ENCODE measurements at places on chromosomes 7 and 10.

- DNase-seq: no peak
Measured at GRCh38 chr7:113918946-113919345, at the start of gene PPP1R3A. TSS of gene PPP1R3A (minus strand) at chr7:113919009. CDS start at chr7:113918996, 13 bp downstream.

- no peak for DNase-seq
Measured at GRCh38 chr7:16728811-16729210, 24.7 kb upstream of the TSPAN13 start.

- no peak for DNase-seq
Measured at GRCh38 chr10:30858499-30858898, 173.2 kb downstream of the ZNF438 start.

GRCh38 chr10:7318836-7319235, 92.0 kb downstream of the SFMBT2 start:
- no peak for DNase-seq

GRCh38 chr10:87866412-87866974, 3.1 kb downstream of the PTEN start:
- DNase-seq: no peak

GRCh38 chr10:112221545-112221944, 38.0 kb upstream of the GPAM start:
- DNase-seq: no peak

GRCh38 chr7:140977741-140978140, 37.0 kb downstream of the MRPS33 start:
- no peak for DNase-seq

DNA sequence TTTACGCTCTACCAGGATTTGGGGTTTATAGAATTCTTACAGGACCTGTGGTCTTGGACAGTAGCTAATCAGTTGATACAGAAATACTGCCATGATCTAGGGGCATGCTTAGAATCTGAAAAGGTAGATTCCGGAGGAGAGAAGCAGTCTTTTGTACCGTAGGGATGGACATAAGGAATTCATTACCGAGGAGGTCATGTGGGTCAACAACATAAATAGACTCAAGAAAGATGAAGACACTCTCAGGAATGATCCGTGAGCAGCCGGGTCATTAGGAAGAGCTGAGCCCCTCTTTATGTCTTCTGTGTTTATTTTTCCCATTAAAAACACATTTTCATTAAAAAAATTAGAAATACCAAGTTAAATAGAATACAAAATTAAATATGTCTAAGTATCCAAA, 160.1 kb upstream of the TNS3 start:
- DNase-seq: no peak

DNA sequence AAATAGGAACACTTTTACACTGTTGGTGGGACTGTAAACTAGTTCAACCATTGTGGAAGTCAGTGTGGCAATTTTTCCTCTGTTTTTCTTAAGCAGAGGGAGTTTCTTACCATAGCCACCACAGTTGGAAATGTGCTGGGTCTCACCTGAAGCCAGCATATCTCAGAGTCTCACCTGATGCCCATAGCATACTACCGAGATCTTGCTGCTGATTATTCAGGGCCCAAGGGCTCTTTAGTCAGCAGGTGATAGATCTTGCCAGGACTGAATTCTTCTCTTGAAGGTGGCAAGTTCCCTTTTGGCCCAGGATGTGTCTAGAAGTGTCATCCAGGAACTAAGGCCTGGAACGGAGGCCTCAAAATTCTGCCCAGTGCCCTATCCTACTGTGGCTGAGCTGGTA, 215.4 kb downstream of the CCDC7 start:
- no peak for DNase-seq

- no peak for DNase-seq
Measured at GRCh38 chr7:134328900-134329299, 12.2 kb upstream of the SLC35B4 start.

DNA sequence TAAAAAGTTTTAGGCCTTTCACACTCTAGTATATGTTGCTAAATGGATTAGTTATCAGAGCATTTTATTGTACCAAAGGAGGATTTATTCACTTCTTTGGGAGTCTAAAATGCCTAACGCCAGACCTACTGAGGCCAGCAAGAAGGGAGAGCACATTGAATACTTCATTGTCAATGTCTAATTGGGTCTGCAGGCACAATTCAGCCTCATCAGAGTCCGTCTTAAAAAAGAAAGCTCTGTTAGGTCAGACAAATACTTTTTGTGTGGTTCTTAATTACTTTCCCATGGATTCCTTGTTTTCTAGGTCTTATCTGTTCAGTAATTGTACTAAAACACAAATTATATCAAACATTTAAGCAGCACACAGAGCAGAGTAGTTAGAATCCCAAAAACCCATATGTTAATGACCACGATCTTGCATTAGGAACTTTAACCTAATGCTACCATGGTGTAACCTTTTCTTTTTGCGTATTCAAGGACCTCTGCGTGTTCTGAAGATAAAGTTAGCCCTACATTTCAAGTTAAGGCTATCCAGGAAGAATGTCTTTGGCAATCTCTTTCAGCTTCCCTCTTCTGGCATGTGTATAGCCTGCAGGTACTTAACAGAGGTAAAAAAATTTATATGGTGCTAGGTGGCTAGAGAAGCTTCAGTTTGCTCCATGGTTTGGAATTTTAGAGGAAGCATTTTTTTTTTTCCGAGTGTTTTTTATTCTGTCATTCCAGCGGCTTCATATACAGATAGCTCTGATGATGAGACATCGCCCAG, 45.7 kb upstream of the STRIP2 start:
- no peak for DNase-seq

DNA sequence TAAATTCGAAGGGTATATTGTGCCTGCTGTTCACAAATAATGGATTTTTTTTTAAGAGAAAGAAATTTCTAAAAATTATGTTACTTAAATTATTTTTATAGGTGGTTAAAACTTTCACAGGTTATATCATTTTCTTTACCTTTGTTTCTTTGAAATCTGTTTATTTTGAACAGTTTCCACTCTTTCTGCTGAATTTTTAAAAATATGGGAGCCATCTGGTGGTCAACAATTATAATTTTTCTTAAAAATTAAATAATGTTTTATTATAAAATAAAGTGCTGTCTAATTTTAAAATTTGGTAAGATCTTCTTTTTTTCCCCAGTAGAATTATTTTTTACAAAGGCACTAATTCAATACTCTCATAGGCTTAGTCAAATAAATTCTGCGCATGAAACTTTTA, 263.9 kb downstream of the ETV1 start:
- no peak for DNase-seq

DNA sequence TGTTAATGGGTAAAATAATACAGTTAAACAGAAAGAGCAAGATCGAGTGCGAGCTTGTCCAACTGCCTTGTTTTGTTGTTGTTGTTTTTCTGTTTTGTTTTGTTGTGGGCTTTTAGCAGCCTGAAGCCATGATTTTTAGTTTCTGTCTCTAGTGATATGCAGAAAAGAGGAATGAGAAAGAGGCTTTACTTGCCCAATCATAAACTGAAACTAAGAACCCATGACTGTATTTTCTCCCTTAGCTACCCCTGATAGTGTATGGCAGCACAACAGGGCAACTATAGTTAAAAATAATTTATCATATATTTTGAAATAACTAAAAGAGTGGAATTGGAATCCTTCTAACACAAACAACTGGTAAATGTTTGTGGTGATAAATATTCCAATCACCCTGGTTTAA, 493.9 kb downstream of the GLRX3 start:
- DNase-seq: no peak

GRCh38 chr7:35805876-35806275, 5.0 kb downstream of the SEPTIN7 start:
- no peak for DNase-seq

- DNase-seq: no peak
Measured at GRCh38 chr7:916291-916941, 38.1 kb downstream of the ADAP1 start.

GRCh38 chr10:121268363-121268762, 329.9 kb downstream of the FGFR2 start:
- DNase-seq: no peak

DNA sequence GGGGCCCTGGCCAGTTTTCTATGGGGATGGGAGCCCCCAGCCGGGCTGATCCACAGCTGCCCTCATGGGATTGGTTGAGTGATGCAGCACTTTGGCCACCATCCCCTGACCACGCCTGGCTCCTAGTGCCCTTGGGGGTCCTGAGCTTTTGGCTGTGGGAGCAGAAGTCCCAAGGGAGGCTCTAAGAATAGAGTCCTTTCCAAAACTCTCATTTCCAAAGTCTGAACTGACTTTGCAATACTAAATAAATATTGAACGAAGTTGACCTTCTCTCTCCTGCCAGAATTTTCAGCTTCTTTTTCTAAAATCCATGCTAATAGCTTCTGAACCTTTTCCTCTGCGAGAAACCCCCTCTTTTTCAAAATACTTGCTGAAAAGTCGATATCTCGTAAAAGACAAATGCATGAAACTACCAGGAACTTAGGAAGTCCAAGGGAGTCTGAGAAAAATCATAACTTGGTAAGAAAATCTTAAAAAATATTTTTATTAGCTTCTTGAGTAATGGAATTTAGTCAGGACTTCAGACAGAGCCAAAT, 62.7 kb upstream of the IGFBP3 start:
- no peak for DNase-seq

DNA sequence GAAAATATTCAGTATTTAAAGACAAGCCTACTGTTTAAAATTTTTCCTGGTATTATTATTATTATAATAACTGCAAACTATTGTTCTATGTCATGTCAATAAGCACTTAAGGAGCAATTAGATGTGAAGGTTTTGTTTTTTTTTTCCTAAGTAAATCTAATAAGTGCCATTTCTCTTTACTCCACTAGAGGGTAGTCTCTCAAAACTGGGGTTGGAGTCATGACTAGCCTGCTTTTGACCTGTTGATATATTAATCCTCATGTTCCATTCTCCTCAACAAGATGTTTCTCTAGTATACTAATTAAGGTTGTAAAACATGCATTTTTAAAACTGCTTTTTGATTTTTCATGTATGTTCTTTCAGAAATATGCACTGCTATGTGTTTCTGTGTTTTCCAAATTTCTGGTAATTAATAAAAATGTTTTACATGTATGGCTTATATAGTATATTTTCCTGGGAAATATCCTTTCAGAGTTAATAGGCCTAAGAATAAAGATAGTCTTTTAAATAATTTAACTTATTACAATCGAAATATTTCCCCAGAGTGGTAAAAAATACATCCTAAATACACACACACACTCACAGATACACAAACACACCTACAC, 1.0 kb upstream of the LRRN3 start:
- no peak for DNase-seq

GRCh38 chr7:148447221-148447849, 143.2 kb upstream of the C7orf33 start:
- no peak for DNase-seq

GRCh38 chr10:119653916-119654315, 2.7 kb downstream of the BAG3 start:
- no peak for DNase-seq

DNA sequence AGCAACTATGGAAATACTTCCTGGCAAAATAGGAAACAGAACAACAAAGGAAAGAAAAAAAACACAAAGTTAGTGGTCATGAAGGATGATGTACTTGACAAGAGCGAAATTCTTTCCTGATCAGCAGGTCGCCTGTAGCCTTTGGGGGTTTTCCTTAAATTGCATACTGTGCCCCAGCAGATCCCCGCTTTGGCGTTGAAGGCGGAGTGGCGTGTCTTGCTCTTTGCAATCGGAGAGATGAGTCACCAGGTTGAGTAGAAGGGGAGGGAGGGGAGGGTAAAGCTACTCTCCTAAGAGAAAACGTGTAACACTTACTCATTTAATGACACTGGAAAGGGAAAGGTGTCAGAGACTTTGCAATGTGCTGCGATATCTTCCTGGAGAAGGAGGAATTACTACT, 587.2 kb downstream of the SORCS1 start:
- DNase-seq: no peak

GRCh38 chr10:124668517-124669051, 75.6 kb downstream of the FAM53B start:
- DNase-seq: no peak

- no peak for DNase-seq
Measured at GRCh38 chr10:126969310-126969709, 64.1 kb downstream of the DOCK1 start.

GRCh38 chr10:30270247-30270646, 78.8 kb downstream of the MTPAP start:
- DNase-seq: no peak

DNA sequence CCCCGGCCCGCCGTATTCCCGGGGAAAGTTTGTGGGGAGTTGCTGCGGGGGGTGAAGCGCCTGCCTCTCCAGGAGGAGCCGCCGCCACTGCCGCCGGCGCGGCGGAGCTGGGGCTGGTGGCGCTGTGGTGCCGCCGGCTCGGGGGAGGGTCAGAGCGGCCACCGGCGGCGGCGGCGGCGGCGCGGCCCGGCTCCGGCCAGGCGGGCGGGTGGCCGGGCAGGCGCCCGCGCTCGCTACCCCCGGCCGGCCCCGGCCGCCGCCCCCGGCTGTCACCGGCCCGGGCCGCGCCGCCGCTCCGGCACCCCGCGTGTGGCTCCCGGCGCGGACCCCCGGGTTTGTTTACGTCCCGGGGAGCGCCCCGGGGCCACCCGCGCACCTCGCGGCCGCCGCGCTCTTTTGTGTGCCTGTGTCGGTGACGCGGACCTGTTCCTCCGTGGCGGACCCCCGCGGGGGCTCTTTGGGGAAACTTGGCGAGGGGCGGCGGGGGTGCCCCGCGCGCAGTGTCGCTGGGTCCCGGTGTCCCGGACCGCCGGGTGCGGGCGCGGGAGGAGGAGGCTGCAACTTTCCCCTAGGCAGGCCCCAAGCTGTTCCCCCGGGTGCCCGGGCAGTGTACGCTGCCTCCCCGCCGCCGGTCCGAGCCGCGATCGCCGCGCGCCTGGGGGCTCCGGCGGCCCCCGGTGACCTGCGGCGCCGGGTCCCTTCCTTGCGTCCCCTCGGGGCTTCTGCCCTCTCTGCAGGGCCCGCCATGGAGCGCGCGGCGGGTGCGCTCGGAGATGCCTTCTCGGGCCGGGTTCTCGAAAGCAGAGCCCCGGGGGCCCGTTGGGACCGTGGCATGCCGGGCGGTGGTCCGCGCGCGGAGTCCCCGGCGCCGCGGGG, 593 bp upstream of the CUX1 start:
- DNase-seq: peak; percentile 21
